ENCODE measurements at places on chromosomes 7 and 10.

DNA sequence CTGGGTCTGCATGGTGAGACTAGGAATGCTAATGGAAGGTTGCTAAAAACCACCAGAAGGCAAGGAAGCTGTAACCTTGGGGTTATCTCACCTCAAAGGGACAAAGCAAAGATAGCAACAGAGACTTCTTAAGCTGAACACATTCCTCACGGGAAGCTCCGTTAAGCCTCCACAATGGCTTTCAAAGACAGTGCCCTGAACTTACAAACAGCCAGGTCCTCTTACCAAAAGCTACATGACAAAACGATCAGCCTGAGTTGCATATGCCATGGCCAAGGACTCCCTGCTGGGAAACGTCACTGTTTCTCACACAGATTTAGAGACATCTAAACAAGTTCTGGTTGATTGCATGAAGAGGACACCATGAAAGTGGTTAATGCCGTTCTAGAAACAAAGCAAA is 52.7 kb downstream of the HTR5A start:
- DNase-seq = no peak

GRCh38 chr10:75743291-75743778 is 311.9 kb downstream of the LRMDA start:
- peak; percentile 5 for DNase-seq

- DNase-seq = no peak
These were observed 80.3 kb downstream of the PLXNA4 start for GRCh38 chr7:132495936-132496335.

- DNase-seq = no peak
These were observed 60.3 kb downstream of the RASGEF1A start for GRCh38 chr10:43206391-43207235.

- DNase-seq = peak; percentile 91
These were observed 160.7 kb upstream of the ZNF32 start for GRCh38 chr10:43809211-43809930.

GRCh38 chr7:80902019-80902418 is 16.8 kb downstream of the SEMA3C start:
- DNase-seq = no peak

DNA sequence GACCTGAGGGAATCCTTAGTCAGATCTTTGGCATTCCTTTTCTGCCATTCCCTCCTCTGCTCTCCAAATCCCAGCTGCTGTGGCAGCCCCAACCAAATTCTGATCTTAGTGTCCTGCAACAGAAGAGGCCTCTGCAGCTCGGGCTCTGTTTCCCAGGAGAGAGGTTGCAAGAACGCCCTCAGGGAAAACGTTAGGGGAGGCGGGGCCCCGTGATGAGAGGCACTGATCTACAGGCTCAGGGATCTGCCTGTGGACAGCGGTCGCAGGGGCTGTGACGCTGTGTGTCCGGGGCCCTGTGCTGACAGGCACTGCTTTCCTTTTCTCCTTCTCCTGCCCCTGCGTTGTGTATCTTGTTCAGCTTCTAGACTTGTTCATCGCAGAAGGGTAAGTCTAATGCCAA is 57.3 kb upstream of the DPYSL4 start:
- DNase-seq = no peak

- DNase-seq = no peak
These were observed 61.5 kb downstream of the GNA12 start for GRCh38 chr7:2782565-2782964.

DNA sequence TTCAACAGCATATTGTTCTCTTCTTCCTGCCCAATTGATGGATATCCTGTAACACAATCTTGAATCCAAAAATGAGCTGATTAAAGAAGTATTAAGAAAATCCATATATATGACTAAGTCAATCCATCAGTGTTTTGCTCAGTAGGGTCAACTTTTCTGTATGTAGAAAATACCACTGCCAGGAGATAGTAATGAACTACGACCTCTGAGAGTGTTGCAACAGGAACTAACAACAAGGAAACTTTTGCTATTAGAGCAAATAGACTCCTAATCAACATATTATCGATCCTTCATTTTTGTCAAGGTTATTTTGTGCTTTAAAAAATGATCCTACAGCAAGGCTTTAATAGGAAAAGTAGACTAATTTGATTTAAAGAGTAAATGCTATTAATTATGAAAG is 405.3 kb upstream of the ETV1 start:
- DNase-seq = no peak

DNA sequence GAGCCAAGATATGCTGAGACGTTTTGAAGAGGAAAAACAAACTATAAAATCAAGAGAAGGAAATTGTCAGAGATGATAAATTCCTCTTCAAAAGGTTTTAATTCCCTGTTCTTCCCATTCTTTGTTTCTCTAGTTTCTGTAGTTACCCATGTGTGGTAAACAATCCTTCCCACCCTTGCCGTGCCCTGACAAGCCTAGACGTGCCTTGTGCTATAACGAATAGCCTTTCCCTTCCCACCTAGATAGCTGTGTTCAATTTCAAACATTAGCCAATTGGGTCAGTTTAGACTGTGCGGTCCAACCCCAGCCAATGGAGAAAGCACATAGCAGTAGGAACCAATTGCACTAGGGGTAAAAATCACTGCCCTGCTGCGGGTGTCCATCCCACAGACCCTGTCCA is 138.1 kb downstream of the RALA start:
- DNase-seq = no peak

- no peak for DNase-seq
These were observed 2.0 kb upstream of the ANLN start for GRCh38 chr7:36387435-36388231.

Measured in choroid plexus epithelial cell (primary cell).